ENCODE measurements at places on chromosomes 12 and 14.

DNA sequence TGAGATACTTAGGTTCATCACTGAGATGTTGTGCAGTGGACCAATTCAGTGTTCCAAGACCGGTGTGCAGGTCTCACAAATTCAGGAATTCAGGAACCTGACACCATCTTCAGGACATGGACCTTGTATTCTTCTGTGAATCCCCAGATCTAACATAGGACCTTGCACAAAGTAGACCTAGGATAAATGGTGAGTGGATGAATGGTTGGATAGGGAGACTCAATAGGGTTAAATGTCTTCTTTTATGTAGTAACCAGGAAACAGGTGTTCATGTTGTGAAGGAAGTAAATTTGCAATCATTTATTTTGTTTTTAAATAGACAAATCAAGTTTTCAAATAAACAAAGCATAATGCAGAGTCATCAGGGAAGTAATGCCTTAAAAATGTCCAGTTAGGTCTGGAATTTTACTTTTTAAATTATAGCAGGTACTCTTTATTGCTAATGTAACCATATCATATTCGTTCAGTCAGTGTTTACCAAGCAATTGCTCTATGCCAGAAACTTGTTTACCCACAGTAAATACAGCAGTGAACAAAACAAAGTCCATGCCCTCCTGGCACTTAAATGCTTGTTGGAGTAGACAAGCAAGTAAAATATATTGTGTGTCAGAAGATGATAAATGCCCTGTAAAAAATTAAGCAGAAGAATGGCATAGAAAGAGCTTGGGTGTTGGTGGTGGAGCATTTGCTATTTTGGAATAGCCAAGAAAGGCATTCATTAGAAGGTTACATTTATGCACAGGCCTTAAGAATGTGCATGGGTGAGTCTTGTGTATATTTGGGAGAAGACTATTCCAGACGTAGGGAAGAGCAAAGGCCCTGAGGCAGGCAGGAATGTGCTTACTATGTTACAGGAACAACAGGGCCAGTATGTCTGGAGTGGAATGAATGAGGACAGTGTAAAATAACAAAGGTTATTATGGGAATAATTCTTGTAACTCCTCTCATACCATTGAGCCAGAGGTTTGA is 26.3 kb downstream of the RXYLT1 start:
- DNase-seq: no peak

GRCh38 chr14:64721899-64722298 is 17.7 kb downstream of the PLEKHG3 start:
- DNase-seq: peak; percentile 38

GRCh38 chr14:68841016-68841809 is 48.3 kb upstream of the ZFP36L1 start:
- peak; percentile 63 for DNase-seq

DNA sequence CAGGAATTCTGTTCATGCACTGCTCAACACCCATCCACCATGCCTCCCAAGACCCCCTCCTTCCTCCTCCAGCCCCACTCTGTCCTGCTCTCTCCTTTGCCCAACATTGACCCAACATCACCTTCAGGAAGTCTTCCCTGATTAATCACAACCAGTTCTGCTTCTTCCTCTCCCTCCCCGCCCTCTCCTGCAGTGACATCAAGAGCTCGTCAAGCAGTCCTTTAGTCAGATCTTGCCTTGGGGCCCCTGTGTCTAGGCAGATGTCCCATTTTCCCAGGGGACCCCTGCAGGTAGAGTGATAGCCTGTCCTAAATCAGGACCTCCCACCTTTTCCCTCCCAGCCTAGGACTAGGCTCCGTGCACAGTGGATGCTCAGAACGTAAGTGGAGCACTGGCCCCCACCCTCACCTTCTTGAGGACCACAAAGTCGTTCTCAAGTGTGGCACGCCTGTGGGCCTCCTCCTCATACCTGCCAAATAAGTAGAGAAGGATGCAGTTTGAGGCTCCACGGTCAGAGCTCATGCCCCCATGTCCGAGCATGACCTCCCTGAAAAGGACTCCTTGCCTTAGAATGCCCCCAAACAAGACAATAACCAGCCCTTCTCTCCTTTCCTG is 2.3 kb downstream of the KRT78 start:
- no peak for DNase-seq

- no peak for DNase-seq
Observed at GRCh38 chr12:79086541-79087296, 222.1 kb downstream of the SYT1 start.

DNA sequence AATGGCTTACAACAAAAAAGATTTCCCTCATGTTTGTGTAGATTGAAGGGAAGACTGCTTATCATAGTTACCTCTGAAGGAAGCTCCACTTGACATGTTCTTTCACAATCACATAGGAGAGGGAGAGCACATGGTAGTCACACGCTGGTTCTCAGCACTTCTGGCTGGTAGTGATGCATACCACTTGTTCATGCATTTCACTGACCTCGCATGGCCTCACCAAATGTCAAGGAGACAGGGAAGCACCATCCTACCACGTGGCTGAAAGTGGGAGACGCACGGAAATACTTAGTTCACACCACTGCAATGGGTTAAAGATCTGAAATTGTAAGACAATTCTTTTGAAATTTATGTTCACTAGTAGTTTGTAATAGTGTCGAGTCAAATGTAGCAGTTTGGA is 74.0 kb downstream of the PDE3A start:
- DNase-seq: no peak

DNA sequence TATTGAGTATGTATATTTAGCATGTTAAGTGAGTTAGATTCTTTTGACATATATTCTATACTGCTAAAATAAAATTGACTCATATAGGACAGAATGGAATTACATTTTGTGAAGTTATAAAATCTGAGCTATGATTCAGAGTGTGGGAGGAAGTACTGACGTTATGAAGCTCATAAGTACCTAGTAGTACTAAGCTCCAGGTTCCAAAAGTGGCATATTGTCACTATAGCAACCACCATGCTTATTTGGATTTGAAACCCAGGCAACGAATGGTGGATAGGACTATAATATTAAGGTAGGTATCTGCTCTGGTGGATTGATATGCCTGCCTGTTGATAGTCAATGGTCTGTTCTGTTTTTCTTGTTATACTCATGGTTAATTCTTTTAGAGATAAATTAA is 2.2 kb upstream of the FBXO33 start:
- DNase-seq: no peak

DNA sequence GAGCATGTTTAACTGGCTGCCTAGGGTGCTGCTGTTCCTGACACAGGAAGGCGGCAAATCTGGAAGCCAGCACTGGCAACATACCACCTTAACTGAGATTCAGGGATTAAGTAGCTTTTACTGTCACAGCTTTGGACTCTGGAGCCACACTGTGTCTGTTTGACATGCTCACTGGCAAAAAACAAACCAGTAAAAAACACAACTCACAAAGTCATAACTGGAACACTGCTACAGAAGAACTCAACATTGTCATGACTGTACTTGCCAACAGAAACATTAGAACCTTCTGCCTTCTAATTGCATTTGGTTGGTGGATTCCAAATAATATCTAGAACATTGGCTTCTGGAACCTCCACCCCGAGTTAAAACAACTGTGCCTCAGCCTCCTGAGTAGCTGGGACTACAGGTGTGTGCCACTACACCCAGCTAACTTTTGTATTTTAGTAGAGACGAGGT is 117.6 kb downstream of the TTC6 start:
- no peak for DNase-seq

GRCh38 chr14:50773632-50774541 is 57.1 kb downstream of the NIN start:
- DNase-seq: peak; percentile 68

DNA sequence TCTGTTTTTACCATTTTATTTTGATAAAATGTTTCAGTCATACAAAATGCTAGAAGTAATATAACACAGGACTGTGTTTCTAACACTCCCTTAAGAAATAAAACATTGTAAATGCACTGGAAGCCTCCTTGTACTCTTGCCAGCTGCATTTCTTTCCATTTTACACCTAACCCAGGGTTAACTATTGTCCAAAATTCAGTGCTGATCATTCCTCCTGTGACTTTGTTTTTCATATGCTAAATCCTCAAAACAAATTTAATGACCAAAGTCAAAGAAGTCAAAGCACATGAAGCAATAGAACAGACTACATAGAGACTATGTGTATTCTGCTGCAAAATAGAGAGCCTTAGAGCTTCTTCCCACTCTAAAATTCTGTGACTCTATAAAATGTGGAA is 420.3 kb upstream of the PRICKLE1 start:
- DNase-seq: no peak

- DNase-seq: no peak
Observed at GRCh38 chr14:60640859-60641741, 8.2 kb downstream of the SIX1 start.

DNA sequence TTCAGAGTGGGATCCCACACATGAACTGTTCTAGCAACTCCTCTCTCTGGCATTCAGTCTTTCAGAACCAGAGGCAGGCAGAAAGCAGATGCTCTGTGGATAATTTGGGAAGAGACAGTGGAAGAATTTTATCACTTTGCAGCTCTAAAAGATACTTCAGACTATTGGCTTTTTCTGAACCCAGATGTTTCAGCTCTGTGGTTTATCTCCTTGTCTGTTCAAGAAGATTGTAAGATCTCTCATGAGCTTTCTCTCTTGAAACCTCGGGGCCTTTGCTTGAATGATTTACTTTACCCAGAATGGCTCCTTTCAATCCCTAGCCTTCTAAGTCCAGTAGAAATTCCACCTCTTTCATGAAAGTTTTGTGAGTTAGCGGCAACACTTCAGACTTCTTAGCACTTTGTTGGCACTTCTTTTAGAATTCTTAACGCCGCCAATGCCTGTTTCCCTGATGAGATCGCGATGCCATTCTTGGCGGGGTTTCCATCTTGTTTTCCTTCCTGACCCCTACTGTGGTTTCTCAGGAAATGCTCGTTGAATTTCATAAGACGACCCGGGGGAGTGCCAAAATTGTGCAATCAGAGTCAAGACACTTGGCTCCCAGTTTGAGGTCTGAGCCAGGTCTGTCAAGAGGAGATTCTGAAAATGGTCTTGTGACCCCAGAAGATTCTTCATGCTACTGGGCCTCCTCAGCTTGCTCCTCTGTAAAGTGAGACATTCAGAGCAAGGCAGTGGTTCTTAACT is 107.0 kb upstream of the PRICKLE1 start:
- peak; percentile 45 for DNase-seq

DNA sequence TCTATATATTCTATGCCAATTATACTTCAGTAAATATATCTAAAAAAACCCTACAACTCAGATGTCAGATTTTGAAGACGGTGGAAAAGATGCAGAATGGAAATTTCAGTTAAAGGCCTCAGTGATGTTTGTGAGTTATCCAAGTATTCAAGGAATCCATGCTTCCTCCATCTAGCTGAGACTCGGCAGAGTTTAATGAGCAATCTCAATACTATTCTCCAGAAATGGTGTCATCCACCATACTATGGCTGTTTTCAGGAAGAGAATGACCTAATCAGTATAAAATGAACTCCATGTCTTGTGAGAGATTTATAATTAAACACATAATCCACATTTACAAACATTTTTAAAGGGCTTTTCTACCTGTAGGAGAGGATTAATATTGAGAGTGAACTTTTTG is 66.0 kb downstream of the KLHL28 start:
- DNase-seq: peak; percentile 91

- no peak for DNase-seq
Observed at GRCh38 chr14:69066396-69067171, 86.3 kb downstream of the DCAF5 start.

All from fibroblast of skin of right biceps (primary cell).